H4 (cell line): ENCODE measurements at places on chromosomes 12 and 14. TPM values are rescaled to one million over a fixed set of nuclear protein-coding genes. Genes with fewer than 3 reads are reported as not detected.

DNA sequence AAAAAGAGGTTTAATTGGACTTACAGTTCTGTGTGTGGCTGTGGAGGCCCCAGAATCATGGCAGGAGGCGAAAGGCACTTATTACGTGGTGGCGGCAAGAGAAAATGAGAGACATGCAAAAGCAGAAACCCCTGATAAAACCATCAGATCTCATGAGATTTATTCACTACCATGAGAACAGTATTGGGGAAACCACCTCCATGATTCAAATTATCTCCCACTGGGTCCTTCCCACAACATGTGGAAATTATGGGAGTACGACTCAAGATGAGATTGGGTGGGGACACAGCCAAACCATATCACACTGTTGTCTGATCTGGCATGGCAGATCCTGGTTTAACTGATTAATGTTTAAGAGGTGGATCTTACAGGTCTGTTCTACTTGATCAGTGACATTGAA lies 5.6 kb downstream of the DDX47 start:
- DNase-seq = no peak

CHMP4A gene
- total RNA-seq = 61.1 and 66.9 TPM in 2 replicates

GPD1 gene
- 0.25 TPM in 1 of 2 replicates, not detected in the other for total RNA-seq

- no peak for DNase-seq
Observed at GRCh38 chr12:108642269-108642870, 8.7 kb upstream of the SELPLG start.

- DNase-seq = no peak
Observed at GRCh38 chr12:24266982-24267381, 317.5 kb upstream of the SOX5 start.

B4GALNT3 gene
- 3.0 and 3.3 TPM in 2 replicates for total RNA-seq

- no peak for DNase-seq
Observed at GRCh38 chr12:86196465-86196864, 59.7 kb downstream of the MGAT4C start.

- DNase-seq = no peak
Observed at GRCh38 chr14:23028799-23029198, 5.9 kb downstream of the PSMB5 start.

ANO2 gene
- 0.89 and 0.99 TPM in 2 replicates for total RNA-seq

- peak; percentile 87 for DNase-seq
Observed at GRCh38 chr12:52372216-52373154, 5.2 kb upstream of the KRT85 start.

DNAI7 gene
- 0.23 and 0.60 TPM in 2 replicates for total RNA-seq

GRCh38 chr14:100422556-100423316 lies 99.6 kb downstream of the SLC25A47 start:
- no peak for DNase-seq

DNA sequence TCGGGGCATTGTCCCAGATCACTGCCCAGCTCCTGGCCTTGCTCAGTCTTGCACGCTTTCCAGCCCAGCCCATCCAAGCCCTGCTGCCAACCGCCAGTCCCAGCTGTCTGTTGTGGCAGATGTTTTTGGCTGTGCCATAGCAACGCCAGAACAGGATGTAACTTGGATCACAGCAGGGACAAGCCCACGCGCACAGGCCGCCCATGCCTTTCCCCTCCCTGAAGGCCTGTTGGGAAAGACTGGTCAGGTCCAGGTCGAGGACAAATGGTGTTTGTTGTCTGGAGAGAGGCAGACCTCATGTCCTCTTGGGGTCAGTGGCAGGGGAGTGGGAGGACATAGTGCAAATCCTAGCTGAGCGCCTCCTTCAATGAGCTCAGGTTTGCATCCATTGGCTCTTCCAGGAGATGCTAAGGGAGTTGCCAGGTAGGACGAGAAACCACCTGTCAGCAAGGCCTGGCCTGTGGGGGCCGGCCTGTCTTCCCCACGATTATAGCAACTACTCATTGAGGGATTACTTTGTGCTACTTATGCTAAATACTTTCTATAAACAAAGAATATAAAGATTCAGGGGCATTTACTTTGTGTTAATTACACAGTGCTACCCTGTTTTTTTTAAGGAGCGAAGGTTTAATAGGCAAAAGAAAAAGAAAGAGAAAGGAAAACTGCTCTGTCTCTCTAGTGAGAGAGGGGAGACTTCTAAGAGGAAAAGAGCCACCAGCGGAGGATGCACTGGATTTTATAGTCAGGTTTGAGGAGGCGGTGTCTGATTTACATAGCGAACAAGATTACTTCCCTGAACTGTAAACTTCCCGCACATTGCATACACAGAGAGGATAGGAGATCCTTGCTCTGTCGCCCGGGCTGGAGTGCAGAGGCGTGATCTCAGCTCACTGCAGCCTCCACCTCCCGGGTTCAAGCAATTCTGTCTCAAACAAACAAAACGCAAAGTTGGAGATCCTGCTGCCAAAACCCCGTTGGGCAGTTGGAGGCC lies 42.8 kb upstream of the CORO1C start:
- peak; percentile 31 for DNase-seq

DNA sequence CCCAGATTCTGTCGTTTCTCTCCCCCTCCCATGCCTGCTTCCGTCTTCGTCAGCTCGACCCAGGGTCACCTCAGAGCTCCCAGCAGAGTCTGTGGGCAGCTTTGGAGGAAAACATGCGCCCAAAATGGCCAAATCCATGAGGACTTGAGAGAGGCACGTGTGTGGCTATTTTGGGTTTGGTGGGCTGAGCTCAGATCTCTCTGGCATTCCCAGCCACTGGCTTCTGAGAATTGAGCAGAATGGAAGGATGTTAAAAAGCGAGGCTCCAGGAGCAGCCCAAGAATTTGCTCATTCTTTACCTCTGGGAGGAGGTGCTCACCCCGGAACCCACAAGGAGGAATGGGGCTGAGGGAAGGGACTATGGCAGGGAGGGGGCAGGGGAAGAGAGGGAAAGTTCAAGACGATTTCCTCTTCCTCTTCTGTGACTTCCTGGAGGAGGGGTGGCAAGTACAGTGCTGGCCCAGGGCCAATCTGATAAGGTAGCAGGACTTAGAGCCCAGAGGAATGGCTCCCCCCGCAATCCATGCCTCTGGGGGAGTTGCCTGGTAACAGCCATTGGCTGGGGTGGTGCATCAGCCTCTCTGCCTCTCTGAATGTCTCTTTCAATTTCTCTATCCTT lies 20.1 kb downstream of the TSPAN9 start:
- peak; percentile 55 for DNase-seq

TCL1A gene
- not detected in 2 replicates for total RNA-seq

KRT71 gene
- not detected in 2 replicates for total RNA-seq

- DNase-seq = no peak
Observed at GRCh38 chr12:51960488-51960887, 9.0 kb downstream of the ACVR1B start.

PTGDR gene
- not detected in 2 replicates for total RNA-seq

DNA sequence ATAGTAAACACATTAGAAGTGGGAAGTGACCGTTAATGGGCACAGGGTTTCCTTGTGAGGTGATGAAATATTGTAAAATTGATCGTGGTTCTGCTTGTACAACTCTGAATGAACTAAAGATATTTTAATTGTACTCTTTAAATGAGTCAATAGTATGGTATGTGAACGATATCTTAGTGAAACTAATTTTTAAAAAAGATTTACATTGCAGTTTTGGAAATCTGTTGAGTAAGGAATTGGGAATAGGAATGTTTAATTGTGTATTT lies 1.7 kb downstream of the ZNF410 start:
- no peak for DNase-seq

DNA sequence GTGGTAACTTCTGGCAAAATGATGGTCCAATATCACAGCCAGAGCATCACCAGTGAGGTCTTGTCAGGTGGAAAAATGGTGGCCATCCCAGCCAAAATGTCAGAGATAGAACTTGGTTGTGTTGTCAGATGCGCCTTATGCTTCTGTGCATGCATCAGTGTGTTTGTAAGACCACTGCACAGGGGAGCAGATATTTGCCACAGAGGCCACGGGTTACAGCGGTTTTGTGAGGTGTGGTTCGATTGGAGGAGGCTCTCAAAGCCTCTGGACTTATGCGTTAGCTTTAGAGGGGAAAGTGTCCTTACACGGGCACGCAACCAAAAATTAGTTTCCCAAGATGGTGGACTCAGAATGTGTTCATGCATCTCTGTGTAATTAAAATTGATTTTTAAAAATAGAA lies 243.8 kb downstream of the ADGRD1 start:
- DNase-seq = no peak

DNA sequence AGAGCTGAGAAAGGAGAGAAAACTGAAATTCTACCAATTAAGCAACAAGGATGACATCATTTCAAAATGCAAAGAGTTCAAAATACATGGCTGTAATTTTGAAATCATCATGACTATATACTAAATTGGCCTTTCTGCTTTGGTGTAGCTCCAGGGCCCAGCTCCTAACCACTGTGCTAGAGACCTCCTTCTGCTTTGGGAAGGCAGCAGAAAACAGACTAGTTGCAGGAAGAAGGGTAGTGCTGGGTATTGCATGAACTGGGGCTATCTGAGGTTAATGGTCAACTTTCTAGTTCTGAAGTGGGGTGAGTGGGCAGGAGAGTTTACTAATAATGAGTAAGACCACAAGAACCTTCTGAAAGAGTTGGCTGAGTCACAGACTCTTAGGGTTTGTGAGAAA lies 66.2 kb downstream of the PTGER2 start:
- DNase-seq = no peak

ARID2 gene
- 12.1 and 12.8 TPM in 2 replicates for total RNA-seq

EID3 gene
- total RNA-seq = 0.66 and 1.2 TPM in 2 replicates

ANKRD33 gene
- total RNA-seq = not detected in 2 replicates

DNA sequence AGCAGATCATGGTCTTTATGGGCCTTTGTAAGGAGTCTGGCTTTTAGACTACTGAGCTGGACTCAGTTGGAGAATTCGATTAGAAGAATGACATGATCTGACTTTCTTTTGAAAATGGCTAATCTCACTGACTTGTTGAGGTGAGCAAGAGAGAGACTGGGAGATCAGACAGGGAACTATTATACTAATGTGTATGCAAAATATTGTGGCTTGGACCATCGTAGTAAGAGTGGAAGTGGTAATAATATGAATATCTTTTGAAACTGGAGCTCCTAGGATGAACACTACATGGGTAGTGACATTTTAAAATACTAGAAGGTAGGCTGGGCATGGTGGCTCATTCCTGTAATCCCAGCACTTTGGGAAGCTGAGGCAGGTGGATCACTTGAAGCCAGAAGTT lies 56.2 kb upstream of the CCT2 start:
- DNase-seq = no peak

DNA sequence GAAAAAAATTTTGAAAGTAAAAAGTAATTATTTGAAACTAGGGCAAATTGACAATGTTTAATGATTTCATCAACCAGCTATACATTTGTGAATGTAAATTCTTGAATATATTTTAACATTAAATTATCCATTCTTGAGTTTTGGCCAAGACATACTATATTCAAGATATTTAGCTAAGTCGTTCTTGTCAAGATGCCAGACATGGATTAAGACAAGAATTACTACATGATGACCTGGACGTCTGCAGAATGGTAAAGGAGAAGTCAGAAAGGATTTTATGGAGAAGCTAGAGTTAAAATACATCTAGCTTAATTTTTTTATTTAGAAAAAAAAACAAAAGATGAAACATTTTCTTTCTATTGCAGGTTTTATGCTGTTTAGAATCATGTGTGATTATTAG lies 255.8 kb downstream of the TMTC2 start:
- DNase-seq = no peak

DNA sequence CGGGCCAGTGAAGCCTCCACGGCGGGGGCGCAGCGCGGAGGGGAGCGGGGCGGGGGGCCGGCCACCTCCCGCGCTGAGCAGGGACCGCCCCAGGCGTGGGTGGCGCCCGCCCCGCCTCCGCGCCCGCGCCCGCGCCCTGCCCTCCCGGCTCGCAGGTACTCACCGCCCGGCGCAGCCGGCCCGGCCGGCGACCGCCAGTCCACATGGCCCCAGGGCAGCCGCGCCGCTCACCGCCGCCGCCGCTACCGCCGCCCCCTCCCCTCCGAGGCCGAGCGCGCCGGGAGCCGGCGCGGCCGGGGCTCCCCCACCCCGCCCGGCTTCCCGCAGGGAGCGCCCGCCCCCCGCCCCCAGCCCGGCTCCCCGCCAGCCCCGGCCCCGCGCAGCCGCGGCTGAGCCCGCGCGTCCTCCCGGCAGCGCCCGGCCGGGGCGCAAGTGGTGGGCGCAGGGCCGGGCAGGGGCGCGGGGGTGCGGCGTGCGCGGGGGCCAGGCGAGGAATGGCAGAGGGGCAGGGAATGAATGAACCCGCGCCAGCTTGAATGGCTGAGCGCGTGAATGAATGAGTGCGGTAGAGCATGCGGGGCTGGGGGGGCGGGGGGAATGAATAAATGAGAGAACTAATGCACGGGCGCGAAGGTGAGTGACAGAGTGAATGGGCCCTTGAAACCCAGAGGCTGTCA lies at the start of gene BEGAIN:
Gene BEGAIN, minus strand, starts transcription at position 332 of the 677 bp plus-strand sequence. Its CDS starts 127 bp downstream, at position 205.
- DNase-seq = no peak

DNA sequence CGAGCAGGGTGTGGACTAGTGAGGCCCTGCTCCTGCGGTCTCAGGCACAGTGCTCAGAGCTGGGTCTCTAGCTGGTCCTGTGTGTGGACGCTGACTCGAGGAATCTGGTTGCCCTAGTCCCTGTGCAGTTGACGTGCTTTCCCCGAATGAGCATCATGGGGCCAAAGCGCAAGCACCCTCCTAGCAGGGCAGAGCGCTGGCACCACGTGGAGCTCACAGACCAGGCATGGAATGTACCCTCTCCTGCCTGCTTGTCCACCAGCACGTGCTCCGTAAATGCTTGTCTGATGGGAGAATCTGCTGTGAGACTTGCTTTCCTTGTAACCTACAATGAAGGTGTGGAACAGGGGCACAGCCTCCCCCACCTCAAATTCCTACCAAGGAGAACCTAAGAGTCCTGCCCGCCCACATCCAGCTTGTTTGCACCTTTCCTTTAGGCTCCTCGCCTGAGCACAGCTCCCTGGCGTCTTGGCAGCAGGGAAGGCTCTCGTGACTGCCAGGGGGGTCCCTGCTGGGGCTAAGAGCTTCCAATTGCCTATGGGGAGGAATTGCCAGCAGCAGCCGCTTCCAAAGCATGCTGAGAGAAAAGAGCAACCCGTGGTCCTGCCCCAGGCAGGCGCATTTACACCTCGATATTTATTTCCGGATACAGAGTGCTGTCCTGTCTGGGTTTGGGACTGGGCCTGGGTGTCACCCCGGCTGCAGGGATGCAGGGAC lies 125.0 kb downstream of the PIWIL1 start:
- DNase-seq = no peak

DNA sequence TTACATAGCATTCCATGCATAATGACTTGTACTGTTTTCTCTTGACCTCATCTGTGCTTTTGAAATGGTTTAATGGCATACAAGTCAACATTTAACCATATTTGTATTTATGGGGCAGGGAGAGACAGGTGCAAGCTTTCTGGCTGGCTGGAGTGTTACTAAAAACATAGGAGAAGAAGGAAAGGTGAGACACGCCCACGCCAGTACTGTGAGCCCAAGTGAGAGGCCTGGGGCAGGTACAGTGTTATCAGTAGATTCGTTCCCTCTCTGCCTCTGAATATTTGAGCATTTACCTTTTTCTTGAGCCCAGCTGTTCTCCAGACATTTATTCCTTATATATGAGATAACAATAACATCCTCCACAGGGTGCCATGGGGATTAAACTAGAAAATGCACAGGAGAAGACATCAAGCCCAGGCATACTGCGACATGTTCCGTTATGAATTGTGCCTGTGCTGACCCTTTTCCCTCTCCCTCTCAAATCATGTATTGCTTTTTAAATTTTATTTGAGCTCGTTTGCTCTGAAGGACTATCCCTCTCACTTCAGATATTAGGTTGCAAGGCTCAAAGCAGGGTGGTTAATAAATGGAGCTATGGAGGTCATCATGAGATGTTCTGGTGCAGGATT lies 34.6 kb upstream of the TUBA1C start:
- DNase-seq = no peak
